T-helper 2 cell treated with Interferon-gamma antibody and Interleukin-4, amounts not matched to agents 100 ng/mL and 5 ng/mL, for 36 hours (primary cell): ENCODE measurements at places on chromosomes 7 and 10. TPM values are rescaled to one million over a fixed set of nuclear protein-coding genes. Genes with fewer than 3 reads are reported as not detected.

Gene COL1A2
- 0.25 TPM in 2 replicates for total RNA-seq

Gene HOXA10
- total RNA-seq = 0.11 TPM in 1 of 2 replicates, not detected in the other

Gene SH3PXD2A
- 11.1 and 11.9 TPM in 2 replicates for total RNA-seq

Gene ACTR3C
- total RNA-seq = 11.0 and 11.7 TPM in 2 replicates

Gene AKR1C4
- total RNA-seq = not detected in 2 replicates

Gene CALHM2
- total RNA-seq = 78.3 and 80.0 TPM in 2 replicates
